ENCODE measurements at places on chromosomes 5 and 9. TPM values are rescaled to one million over a fixed set of nuclear protein-coding genes. Genes with fewer than 3 reads are reported as not detected.

The SPINK6 gene
- 1.9 TPM for total RNA-seq

The IL3 gene
- total RNA-seq: not detected

The ZNF879 gene
- total RNA-seq: 1.3 TPM

The PDCD1LG2 gene
- total RNA-seq: 1.8 TPM

The CEL gene
- total RNA-seq: 1.9 TPM

The SPATA9 gene
- total RNA-seq: not detected

The SVEP1 gene
- 9.9 TPM for total RNA-seq

The TEX48 gene
- total RNA-seq: not detected

The LIX1 gene
- total RNA-seq: not detected

The AMBP gene
- not detected for total RNA-seq

The DDX4 gene
- total RNA-seq: not detected

Data from MCF 10A (cell line).